Stimulated activated CD8-positive, alpha-beta memory T cell treated with anti-CD3 and anti-CD28 coated beads, Interleukin-2, amount 100 ng/mL, for 48 hours (primary cell): ENCODE measurements at places on chromosomes 16 and 17.

DNA sequence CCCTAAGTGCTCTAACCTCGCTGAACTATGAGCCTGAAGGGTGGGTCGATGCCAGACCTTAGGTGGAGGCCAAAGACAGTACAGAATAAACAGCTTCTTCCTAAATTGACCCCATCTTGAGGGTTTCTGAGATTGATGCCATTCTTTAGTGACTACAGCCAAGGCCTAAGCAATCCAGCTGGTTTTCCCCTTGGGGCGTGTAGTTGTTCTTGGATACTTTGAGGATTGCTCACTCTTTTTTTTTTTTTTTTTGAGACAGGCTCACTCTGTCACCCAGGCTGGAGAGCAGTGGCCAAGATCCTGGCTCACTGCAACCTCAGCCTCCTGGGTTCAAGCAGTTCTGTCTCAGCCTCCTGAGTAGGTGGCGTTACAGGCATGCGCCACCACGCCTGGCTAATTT lies 2.0 kb downstream of the OVCA2 start:
- no peak for DNase-seq

GRCh38 chr17:27247071-27247957 lies 46.6 kb upstream of the WSB1 start:
- no peak for DNase-seq

- DNase-seq = no peak
Measured at GRCh38 chr16:69568676-69569075, 2.9 kb downstream of the NFAT5 start.

DNA sequence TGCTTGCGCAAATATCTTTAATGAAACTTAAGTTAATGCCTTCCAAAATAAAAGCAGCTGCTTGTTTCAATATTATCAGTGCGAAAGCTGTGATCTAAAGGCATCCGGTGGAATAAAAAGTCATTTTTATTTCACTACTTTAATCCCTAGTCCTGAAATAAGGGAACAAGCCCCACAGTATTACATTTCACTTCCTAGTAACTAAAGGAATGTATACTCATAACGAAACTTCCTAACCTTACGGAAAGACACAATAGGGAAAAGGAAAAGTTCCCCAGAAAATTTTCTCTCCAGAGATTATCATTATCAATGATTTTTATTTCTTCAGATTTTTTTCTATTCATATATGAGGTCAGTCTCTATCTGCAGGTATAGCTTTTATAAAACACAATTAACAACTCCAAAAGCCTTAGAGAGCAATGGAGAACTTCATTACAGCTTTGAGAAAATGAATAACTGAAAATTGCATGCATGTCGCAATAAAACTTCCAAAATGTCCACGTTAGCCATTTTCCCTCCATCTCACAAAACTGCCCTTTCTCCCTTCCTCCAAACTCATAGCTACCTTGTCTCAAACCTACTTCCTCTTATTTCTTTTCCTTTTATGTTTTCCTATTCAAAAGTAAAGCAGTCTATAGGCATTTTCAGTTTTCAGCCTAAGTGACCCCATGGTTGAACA lies 154.3 kb upstream of the MED13 start:
- DNase-seq = no peak

GRCh38 chr16:74469946-74470478 lies 48.7 kb upstream of the CLEC18B start:
- no peak for DNase-seq

GRCh38 chr16:73058616-73059409 lies 10.9 kb upstream of the ZFHX3 start:
- DNase-seq = no peak

DNA sequence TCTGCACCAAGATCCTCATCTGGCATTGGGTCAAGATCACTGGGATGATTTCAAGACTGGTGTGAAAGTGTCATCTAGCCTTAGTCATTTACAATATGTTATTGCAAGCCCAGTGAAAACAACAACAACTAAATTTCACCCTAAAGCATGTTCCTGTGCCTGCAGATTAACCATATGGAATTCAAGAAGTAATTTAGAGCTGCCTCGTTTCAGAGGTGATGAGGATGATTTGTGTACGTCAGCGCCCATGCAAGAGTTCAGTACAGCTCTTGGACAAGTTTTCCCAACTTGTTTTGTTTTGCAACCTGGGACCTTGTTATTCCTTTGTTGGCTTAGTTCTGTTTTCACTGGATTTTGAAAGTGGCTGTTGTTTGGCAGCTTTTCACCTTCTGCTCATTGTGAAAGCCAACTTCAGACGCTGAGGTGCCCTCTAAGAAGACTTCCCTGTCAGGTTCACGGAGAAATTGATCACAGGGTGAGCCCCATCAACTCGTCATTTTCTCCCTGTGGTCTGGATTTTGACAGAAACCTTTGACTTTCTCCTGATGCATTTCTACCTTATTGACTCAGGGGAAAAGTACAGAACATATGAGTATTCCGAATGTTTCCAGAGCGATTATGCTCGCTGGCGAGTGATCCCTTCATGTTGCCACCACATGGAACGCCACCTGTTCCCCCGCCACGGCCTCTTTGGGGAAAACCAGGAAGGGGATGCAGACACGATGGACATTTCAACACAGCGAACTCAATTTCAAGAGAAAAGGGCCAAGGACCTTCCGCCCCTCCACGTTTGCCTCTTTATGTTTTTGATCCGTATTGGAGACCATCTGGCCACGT lies 85.6 kb downstream of the FOXL1 start:
- DNase-seq = no peak

GRCh38 chr17:30541802-30542201 lies 64.6 kb downstream of the GOSR1 start:
- no peak for DNase-seq

DNA sequence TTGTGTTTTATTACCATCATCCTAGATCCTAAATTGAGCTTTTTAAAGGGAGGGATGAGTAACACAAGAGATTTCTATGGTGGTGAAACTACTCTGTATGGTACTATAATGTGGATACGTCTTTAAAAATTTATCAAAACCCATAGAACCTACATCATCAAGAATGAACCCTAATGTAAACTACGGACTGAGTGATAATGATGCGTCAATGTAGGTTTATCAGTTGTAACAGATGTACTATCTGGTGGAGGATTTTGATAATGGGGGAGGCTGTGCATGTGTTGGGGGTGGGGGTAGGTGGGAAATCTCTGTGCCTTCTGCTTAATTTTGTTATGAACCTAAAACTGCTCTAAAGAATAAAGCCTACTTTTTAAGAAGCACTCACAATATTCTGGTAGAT lies 724.1 kb upstream of the SOX9 start:
- DNase-seq = no peak

- DNase-seq = peak; percentile 68
Measured at GRCh38 chr16:3188925-3189825, 1.2 kb downstream of the OR1F1 start.

DNA sequence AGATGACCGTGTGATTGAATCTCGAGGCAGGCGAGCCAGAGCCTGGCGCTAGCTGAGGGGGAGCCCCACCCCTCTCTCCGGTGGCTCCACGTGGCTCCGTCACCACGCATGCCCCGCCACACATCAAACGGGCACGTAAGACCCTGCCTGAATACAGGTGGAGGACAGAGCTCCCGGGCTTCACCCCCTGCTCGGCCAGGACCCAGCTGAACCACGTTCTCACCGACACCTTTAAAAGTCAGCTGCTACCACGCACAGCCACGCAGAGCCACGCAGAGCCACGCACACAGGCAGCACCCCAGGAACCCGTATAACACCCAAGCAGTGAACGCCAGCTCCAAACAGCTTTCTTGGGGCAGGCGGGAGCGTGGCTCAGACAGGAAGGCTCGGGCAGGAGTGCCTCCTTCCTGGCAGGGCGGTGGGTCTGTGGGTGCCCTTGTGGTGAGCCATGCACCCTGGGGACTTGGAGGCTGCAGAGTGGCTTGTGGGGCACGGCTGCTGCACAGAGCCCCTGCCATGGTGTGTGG lies 4.4 kb downstream of the TMEM204 start:
- DNase-seq = no peak

- no peak for DNase-seq
Measured at GRCh38 chr17:51428668-51429495, 168.5 kb downstream of the UTP18 start.

DNA sequence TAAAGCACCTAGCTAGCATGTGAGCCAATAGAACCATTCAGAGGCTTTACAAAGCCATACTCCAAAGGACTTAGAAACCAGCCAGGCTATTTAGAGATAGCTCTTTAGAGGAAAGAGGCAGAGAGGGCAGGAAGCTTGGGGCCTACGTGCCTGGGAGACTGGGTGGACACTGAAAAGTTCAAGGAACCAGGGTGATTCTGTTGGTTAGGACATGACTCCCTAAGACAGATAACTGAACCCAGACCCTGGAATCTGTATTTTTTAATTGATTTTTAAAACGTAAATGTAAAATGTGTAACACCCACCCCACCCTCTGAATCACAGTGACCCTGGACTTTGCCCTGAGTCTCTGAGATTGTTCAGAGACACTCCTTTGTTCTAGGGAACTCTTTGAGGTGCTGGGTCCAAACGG lies 16.1 kb upstream of the GNA13 start:
- no peak for DNase-seq

DNA sequence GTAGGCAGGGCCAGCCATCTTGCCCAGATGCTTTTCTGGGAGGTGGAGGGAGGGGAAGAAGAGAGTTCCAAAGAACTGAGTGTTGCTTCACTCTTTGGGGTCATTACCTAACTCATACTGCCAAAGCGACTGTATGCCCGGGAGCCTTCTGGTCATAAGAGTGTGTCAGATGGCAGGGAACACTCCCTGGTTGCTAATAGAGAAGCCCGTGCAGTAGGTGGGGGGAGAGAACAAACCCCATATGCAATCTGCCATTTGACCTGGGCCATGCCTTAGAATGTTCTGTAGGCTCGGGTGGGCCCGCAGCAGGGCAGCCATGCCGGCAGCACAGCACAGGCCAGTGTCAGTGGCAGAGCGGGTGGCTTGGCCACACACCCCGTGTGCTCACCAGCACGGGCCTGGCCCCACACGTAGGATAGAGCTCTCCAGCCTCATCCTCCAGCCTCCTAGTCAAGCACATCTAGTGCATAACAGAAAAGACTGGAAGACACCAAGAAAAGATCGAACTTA lies 120.5 kb downstream of the SOCS1 start:
- no peak for DNase-seq

GRCh38 chr17:79951361-79952264 lies 84.1 kb downstream of the TBC1D16 start:
- no peak for DNase-seq

DNA sequence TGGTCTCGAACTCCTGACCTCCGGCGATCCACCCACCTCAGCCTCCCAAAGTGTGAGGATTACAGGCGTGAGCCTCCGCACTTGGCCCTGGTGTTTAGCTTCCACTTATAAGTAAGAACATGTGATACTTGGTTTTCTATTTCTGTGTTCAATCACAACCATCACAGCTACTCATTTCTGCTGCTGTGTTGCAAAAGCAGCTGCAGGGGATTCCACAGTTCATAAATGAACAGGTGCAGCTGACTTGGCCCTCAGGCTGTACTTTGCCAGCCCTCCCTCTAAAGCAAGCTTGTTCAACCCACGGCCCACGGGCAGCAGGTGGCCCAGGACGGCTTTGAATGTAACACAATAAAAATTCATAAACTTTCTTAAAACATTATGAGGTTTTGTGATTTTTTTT lies 79.2 kb downstream of the SLC39A11 start:
- no peak for DNase-seq

DNA sequence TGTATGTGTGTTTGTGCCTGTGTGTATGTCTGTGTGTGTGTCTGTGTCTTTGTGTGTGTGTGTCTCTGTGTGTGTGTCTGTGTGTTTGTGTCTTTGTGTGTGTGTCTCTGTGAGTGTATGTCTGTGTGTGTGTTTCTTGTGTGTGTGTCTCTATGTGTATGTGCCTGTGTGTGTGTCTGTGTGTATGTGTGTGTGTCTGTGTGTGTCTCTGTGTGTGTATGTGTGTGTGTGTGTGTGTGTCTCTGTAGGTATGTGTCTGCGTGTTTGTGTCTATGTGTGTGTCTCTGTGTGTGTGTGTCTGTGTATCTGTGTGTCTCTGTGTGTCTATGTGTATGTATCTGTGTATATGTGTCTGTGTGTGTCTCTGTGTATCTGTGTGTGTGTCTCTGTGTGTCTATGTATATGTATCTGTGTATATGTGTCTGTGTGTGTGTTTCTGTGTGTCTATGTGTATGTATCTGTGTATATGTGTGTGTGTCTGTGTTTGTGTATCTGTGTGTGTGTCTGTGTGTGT lies 70.2 kb downstream of the USP43 start:
- DNase-seq = no peak

- DNase-seq = no peak
Measured at GRCh38 chr17:73521376-73521775, 122.9 kb downstream of the SDK2 start.

DNA sequence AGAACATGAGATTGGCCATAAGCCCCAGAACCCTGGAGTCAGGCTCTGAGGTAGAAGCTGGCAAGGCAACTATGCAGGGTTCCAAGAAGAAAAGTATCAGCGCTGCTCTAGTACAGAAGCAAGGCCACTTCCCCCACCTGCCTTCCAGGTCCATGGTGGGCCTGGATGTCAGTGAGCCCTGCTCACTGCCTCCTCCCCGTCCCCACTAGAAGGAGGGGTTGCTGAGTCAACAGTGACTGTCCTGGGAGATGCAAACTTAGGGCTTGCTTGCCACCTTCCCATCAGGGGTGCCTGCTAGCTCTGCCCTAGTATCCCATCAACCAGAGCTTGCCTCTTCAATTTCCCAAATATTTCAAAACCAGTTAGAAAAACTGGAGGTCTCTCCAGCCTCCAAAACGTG lies 29.6 kb upstream of the SREBF1 start:
- no peak for DNase-seq

DNA sequence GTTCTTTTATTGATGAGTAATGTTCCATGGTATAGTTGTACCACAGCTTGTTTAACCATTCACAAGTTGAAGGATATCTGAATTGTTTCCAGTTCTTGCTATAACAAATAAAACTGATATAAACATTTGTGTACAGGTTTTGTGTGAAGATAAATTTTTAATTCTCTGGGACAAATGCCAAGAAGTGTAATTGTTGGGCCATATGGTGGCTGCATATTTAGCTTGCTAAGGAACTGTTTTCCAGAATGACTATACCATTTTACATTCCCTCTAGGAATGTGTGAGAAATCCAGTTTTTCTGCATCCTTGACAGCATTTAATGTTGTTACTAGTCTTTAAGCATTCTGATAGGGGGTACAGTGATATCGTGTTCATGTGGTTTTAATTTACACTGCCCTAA lies 368.5 kb downstream of the KIF2B start:
- no peak for DNase-seq

GRCh38 chr16:10616756-10617640 lies 36.6 kb upstream of the EMP2 start:
- no peak for DNase-seq

GRCh38 chr17:67218385-67218950 lies 26.5 kb downstream of the HELZ start:
- DNase-seq = no peak

DNA sequence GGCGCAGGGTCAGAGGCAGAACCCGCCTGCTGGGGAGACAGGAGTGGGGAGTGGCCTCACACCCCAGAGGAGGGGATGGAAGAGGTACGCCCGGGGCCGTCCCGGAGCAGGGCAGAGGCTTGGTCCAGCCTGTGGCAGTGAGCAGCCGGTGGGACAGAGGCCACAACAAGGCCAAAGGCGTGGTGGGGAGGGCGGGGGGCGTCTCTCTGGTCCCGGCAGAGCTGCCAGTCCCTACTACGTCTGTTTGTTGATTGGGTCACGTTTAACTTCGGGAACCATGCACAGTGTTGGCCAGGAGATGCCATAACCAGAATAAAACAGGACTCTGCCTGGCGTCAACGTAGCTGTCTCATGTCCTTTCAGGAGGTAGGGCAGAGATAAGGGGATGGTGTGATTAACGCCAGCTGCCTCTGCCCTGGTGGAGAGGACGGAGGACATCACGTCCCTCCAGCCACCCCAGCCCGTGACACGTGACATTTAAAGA lies 192.8 kb downstream of the BANP start:
- no peak for DNase-seq

- DNase-seq = no peak
Measured at GRCh38 chr17:10036511-10037061, 131.5 kb upstream of the RCVRN start.
